Brain microvascular endothelial cell (primary cell): ENCODE measurements at places on chromosomes 11 and 22.

- DNase-seq = no peak
Measured at GRCh38 chr11:34789196-34789834, 126.9 kb downstream of the APIP start.

- DNase-seq = peak; percentile 20
Measured at GRCh38 chr11:8331767-8332166, 68.1 kb upstream of the LMO1 start.

- no peak for DNase-seq
Measured at GRCh38 chr22:38030311-38031133, 26.7 kb upstream of the PICK1 start.

GRCh38 chr11:134019500-134019899 is 49.4 kb upstream of the JAM3 start:
- no peak for DNase-seq

- DNase-seq = no peak
Measured at GRCh38 chr11:128288368-128288767, 299.0 kb downstream of the ETS1 start.
